ENCODE measurements at places on chromosomes 6 and 20.

- no peak for DNase-seq
Observed at GRCh38 chr6:13251242-13251641, 77.1 kb downstream of the TBC1D7 start.

DNA sequence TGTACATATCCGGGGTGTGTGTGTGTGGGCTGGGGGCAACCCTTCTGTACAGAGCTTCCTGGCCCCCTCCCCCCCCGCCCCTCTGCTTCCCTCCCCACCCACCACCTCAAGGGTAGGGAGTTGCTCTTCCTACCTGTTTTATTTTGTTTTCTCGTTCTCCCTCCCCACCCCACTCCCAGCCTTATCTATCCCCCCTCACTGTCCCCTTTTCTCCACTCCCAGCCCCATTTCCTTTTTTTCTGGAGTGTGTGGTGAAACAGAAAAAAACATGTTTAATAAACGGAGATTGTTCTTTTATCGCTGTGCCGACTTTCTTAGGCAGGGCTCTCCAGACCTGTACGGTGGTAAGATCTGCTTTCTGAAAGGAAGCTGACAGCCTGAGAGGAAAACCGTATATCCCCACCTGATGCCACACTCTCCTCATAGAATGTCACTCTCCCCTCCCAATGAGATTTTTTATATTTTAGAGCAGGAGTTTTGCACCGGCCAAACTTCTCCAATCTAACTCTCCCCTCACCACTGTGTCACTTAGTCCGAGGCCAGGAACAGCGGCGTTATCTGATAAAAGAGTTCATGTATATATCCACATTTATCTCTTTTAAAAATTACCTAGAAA, 875 bp upstream of the ZBTB9 start:
- no peak for DNase-seq

GRCh38 chr6:16582446-16583143, 178.7 kb downstream of the ATXN1 start:
- no peak for DNase-seq

- no peak for DNase-seq
Observed at GRCh38 chr20:42985628-42986027, 204.1 kb downstream of the PTPRT start.

GRCh38 chr20:57544838-57545564, 15.9 kb upstream of the PCK1 start:
- no peak for DNase-seq

- no peak for DNase-seq
Observed at GRCh38 chr20:49896204-49896603, 19.1 kb downstream of the SPATA2 start.

Data from fibroblast of pulmonary artery (primary cell).